ENCODE measurements at places on chromosomes 12 and 14. TPM values are rescaled to one million over a fixed set of nuclear protein-coding genes. Genes with fewer than 3 reads are reported as not detected.
A peak's percentile ranks its signal among the peaks of the same experiment; 100 is the strongest.

DNAJC22 gene
- 9.2 TPM for total RNA-seq

INSM2 gene
- total RNA-seq, result not detected

NINJ2 gene
- 1.4 TPM for total RNA-seq

DNAH10 gene
- total RNA-seq, result not detected

GLIPR1L1 gene
- not detected for total RNA-seq

ANKS1B gene
- total RNA-seq, result 1.7 TPM

CABP1 gene
- total RNA-seq, result 0.38 TPM

ACTR6 gene
- total RNA-seq, result 5.9 TPM

GSG1 gene
- total RNA-seq, result 0.75 TPM

TMEM117 gene
- total RNA-seq, result 3.9 TPM

SLCO1C1 gene
- total RNA-seq, result 0.60 TPM

MAP3K9 gene
- 4.7 TPM for total RNA-seq

MRPL42 gene
- 24.9 TPM for total RNA-seq

JAG2 gene
- total RNA-seq, result 11.1 TPM

HOXC4 gene
- 0.23 TPM for total RNA-seq

CCDC196 gene
- 1.7 TPM for total RNA-seq

GRCh38 chr12:19245666-19246065, 116.1 kb downstream of the PLEKHA5 start:
- H3K27me3 ChIP-seq, result no peaks in the 10 kb centered on the region
- no peak for DNase-seq
- no peak overlapping the region for H3K4me3 ChIP-seq
- no peak overlapping the region for H3K27ac ChIP-seq
- H3K4me1 ChIP-seq, result peaks cover 3% of the 10 kb centered on the region

DNA sequence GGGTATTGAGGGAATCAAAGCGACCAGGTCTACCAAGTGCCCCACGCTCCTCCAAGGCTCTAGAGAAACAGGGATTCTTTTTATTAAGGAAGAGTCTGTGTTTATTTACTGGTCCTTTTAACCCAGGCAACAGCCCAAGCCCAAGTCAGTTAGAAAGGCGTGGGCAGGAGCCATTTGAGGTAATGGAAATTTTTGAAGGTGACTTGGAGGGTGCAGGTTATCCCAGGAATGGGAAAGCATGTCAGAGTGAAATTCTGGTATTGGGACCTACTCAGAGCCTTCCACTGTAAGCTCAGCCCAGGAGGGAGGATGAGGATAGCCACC, 2.9 kb downstream of the SLC6A12 start:
- H3K4me3 ChIP-seq, result no peak overlapping the region
- DNase-seq, result no peak
- H3K27me3 ChIP-seq, result no peaks in the 10 kb centered on the region
- no peaks in the 10 kb centered on the region for H3K36me3 ChIP-seq
- no peaks in the 10 kb centered on the region for H3K4me1 ChIP-seq

GRCh38 chr14:93714605-93715004, 73.7 kb downstream of the PRIMA1 start:
- no peaks in the 10 kb centered on the region for H3K4me1 ChIP-seq
- no peaks in the 10 kb centered on the region for H3K27me3 ChIP-seq
- no peak for DNase-seq

DNA sequence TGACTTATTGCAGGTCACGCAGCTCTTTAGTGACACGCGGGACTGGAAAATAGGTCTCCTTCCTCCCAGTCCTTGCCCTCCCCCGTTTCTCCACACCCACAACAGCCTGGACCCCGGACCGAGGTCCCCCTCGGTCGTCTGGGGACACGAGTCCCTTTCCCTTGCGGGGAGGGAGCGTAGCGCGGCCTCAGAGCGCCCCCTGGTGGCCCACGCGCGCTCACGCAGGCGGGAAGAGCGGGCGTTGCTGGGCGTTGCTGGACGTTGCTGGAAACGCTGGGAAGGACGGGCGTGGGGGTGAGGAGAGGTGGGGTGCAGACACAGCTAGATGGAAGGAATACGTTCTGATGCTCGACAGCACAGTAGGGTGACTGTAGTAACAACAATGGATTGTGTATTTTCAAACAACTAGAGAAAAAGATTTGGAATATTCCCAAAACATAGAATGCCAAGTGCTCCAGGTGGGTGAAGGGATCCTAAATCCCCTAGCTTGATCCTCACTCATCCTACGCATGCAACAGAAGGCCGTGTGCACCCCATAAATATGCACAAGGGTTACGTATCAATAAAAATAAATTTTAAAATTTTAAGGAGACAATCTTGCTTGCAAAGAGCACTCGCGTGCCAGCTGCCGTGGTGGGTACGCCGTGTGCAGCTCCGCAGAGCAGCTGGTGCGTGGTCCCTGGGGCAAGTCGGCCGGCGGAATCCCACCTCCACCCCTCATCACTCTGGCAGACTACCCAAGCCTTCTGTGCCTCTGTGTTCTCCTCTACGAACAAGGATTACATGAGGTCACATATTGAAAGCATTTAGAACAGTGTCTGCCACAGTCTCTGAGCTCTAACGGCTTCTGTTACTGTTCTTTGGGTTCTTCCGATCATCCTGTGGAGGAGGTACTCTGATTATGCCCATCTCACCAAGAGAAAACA, 87.4 kb downstream of the B4GALNT3 start:
- no peak overlapping the region for H3K4me3 ChIP-seq
- H3K4me1 ChIP-seq, result no peaks in the 10 kb centered on the region
- H3K27me3 ChIP-seq, result no peaks in the 10 kb centered on the region
- DNase-seq, result peak; percentile 94

DNA sequence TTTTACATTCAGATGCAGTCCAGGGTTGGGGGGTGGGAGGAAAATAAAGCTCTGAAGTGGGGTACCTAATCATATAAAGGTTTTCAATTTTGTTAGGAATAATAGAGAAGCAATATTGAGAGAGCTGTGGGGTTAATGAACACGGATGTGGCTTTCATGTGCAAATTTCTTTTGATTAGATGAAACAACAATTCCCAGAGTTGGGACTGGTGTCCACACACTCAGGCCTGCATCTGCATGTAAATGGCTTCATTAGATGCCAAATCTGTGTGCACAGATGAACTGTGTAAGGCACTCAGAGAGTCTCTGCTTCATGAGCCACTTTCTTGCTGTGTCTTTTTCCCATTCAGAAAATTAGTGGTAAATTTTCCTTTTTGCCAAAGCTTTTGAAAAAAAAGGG, 377.1 kb upstream of the NOVA1 start:
- no peak overlapping the region for H3K27ac ChIP-seq
- H3K36me3 ChIP-seq, result no peaks in the 10 kb centered on the region
- no peak overlapping the region for H3K4me3 ChIP-seq
- H3K27me3 ChIP-seq, result no peaks in the 10 kb centered on the region
- no peak for DNase-seq

- H3K4me3 ChIP-seq, result no peak overlapping the region
- no peak overlapping the region for H3K27ac ChIP-seq
- H3K4me1 ChIP-seq, result no peaks in the 10 kb centered on the region
- no peak for DNase-seq
- no peaks in the 10 kb centered on the region for H3K27me3 ChIP-seq
- peaks cover 2% of the 10 kb centered on the region for H3K36me3 ChIP-seq
These were observed 85.6 kb downstream of the SYNE2 start for GRCh38 chr14:63938198-63939005.

GRCh38 chr12:75655315-75655806, 144.0 kb upstream of the KRR1 start:
- no peak overlapping the region for H3K27ac ChIP-seq
- H3K4me3 ChIP-seq, result no peak overlapping the region
- no peak for DNase-seq
- H3K36me3 ChIP-seq, result no peaks in the 10 kb centered on the region
- H3K4me1 ChIP-seq, result peaks cover 7% of the 10 kb centered on the region

DNA sequence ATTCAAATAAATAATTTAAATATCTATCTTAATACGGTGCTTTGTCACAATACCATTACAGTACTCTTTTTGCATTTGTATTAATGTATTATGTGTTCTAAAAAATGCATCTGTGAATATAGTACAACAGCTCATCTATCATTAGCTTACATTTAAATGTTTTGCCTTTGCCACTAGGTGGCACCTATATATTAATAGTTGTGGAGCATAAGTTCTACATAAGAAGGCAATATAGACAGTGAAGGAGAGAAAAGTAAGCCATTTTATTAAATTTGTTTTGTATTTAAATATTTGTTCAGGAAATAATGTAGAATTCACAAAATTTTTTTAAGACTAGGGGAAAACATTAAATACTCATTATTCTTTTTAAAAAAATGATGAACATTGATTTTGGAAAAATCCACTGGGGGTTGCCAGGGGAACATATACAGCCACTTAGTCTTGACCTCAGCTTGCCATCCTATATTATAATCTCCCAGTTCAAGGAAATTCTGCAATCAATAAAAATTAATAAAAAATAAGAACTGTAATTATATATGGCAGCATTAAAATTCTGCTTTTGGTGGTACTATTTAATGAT, 9.8 kb downstream of the CCER1 start:
- H3K4me1 ChIP-seq, result no peaks in the 10 kb centered on the region
- no peak overlapping the region for H3K4me3 ChIP-seq
- H3K27ac ChIP-seq, result no peak overlapping the region
- no peaks in the 10 kb centered on the region for H3K27me3 ChIP-seq

DNA sequence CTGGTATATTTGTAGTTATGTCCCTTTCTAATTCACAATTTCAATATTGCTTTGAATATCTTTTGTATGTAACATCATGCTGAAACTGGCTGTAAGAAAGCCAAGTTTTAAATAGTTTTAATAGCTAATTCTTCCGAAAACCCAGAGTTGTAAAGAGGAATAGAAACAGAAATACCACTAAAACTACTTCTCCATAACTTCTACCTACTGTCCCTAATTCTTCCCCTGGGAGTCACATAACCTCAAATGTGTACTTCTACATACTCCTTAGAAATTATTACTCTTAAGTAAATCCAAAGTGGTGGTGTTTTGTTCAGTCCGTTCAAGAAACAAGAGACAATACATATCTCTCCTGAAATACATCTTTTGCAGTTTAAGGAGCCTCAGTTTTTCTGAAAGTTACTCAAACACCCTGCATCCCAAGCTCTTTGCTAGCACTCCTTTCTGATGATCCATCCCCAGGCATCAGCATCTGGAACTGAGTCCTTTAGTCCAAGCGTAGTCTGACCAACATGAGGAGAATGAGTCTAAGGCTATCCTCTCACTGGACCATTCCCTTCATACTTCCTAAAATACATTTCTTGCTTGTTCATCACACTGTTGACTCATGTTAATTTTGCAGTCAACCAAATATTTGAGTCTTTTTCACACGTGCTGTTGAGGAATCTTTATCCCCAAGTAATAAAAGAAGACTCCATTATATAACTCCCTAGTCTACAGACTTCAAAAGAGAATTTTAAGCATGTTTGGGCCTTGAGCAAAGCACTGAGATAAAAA, 214.3 kb upstream of the NUDT4 start:
- no peak overlapping the region for H3K4me3 ChIP-seq
- no peak overlapping the region for H3K27ac ChIP-seq
- H3K27me3 ChIP-seq, result peaks cover 4% of the 10 kb centered on the region

- H3K4me3 ChIP-seq, result no peak overlapping the region
- no peaks in the 10 kb centered on the region for H3K27me3 ChIP-seq
- no peak for DNase-seq
- no peaks in the 10 kb centered on the region for H3K36me3 ChIP-seq
- no peak overlapping the region for H3K27ac ChIP-seq
- H3K4me1 ChIP-seq, result no peaks in the 10 kb centered on the region
These were observed 285.5 kb downstream of the KCNH5 start for GRCh38 chr14:62759796-62760195.

DNA sequence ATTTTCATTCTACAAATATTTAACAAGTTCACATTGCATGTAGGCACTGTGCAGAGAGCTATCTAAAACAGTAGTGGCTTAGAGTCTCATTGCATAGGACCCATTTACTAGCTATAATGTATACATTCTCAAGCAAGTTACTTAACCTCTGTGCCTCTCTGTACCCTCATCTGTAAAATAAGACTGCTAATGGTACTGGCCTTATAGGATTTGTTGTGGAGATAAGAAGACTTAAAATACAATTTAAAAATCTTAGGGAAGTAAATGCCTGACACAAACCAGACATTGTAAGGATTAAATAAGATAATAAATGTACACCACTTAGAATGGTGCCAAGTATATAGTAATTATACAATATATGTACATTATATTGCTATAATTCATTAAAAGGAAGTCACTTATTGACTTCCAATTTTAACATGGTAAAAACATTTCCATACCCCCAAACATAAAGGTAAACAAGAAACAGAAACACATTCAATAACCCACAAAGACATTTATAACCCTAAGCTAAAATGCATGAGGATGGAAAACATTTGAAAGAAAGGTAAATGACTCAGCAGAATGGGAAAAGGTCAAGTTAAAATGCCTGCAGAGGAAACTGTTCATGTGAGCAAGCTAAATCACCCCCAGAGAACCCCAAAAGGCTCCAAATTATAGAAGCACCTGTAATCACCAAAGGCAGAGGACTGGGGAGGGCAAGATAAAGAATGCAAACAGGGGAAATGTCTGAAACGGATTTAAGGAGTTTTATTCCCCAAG, 30.8 kb downstream of the RPS6KA5 start:
- no peaks in the 10 kb centered on the region for H3K36me3 ChIP-seq
- no peak for DNase-seq
- no peak overlapping the region for H3K27ac ChIP-seq
- no peak overlapping the region for H3K4me3 ChIP-seq
- H3K27me3 ChIP-seq, result no peaks in the 10 kb centered on the region

- DNase-seq, result no peak
- no peak overlapping the region for H3K27ac ChIP-seq
- H3K36me3 ChIP-seq, result no peaks in the 10 kb centered on the region
- H3K27me3 ChIP-seq, result no peaks in the 10 kb centered on the region
These were observed 5.2 kb upstream of the GNG2 start for GRCh38 chr14:51855234-51855633.

GRCh38 chr14:39015964-39016577, 87.0 kb downstream of the SEC23A start:
- no peak overlapping the region for H3K27ac ChIP-seq
- no peak overlapping the region for H3K4me3 ChIP-seq
- no peaks in the 10 kb centered on the region for H3K4me1 ChIP-seq

DNA sequence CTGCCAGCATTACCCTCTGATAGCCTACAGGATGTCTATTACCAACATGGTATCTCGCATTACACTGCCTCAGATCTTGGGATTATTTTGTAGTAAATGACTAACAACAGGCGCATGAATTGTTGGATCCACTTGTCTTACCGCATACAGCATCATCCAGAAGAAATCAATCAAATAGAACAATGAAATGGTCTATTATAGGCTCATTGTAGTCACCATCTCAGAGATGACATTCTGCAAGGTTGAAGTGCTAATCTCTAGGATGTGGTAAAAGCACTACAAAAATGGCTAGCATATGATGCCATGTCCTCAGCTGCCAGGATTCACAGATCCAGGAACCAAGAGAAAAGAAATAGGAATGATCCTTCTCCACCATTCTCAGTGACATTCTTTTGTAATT, 52.0 kb downstream of the WASHC3 start:
- no peak overlapping the region for H3K4me3 ChIP-seq
- H3K27ac ChIP-seq, result no peak overlapping the region
- no peaks in the 10 kb centered on the region for H3K27me3 ChIP-seq
- H3K4me1 ChIP-seq, result no peaks in the 10 kb centered on the region
- H3K36me3 ChIP-seq, result no peaks in the 10 kb centered on the region

GRCh38 chr12:48279101-48279500, 71.6 kb downstream of the ZNF641 start:
- no peak for DNase-seq
- no peaks in the 10 kb centered on the region for H3K27me3 ChIP-seq
- no peak overlapping the region for H3K27ac ChIP-seq
- no peaks in the 10 kb centered on the region for H3K36me3 ChIP-seq
